ENCODE measurements at places on chromosomes 11 and 22.

DNA sequence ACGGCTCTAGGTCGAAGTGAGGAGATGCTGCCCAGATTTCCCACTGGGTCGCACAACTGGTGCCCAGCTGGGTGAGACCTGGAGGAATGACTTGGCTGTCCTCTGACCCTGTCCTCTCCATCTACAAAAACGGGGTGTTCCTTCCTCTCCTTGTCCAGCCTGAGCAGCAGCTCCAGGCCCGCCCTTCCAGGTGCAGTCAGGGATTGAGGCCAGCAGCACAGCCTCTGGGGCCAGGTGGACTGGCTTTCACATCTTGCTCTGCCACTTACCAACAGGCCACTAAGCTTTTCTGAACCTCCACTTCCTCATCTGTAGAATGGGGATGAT is 91.7 kb upstream of the LMO1 start:
- DNase-seq = no peak

- DNase-seq = no peak
Measured at GRCh38 chr11:128323381-128323780, 264.0 kb downstream of the ETS1 start.

DNA sequence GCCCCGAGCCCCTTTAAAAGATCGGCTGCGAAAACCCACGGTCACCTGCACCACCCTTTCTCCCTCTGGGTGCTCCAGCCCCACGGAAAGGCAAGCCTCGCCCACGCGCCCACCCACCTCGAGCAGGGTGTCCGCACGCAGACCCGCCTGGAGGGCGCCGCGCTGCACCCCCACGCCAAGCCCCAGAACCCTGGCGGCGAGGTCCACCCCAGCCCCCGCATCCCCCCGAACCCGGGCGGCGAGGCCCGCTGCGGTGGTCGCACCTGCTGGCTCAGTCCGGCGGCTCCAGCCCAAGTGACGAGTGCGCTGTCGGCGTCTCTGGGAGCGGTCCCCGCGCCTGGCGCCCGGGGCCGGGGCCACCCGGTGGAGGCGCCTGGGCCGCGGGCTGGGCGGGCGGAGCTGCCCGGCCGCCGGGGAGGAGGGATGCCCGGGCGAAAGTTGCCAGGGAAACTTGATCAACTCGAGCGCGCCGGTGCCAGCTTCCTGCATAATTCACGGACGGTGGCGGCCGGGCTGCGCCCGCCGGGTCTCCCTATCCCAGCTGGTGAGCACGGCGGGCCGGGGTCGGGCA is 1.1 kb downstream of the SHANK2 start:
- DNase-seq = no peak

DNA sequence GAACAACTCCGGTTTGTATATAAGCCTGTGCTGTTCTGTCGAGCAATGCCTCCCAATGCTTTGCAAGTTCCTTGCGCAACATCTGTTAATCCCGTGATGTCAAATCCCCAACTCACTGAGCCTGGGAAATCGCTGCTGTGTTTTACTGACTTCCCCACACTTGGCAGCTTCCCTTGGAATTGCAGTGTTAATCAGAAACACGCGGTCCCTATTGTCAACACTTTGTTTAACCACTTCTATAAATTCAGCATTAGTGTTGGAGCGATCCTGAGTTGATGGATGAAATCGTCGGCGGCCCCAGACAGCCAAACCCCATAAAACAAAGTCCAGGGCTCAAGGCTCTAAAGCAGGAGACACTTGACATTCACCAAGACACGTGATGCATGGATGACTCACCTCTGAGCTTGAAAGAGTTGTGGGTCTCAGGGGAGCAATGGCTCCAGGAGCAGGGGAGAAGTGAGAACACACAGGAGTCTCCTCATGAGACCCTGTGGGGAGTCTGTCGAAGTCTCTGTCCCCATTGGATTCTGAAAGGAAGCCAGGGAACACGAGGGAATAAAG is 555.3 kb downstream of the MIAT start:
- no peak for DNase-seq

DNA sequence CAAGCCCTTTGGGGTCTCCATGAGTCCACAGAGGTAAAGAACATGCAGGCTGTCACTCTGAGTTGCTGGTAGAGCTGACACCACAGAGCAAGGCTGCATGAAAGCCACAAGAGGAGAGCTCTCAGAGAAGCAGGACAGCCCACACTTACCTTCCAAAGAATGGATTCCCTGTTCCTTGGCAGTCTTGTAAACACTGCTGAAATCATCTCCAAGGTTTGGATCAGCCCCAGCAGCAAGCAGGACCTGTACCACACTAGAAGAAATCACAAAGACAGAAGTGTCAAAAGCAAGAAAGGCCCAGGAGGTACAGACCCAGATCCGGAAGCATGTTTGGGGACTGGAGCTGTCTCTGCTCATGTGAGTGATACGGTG is 54.2 kb downstream of the CLPB start:
- DNase-seq = no peak

- DNase-seq = no peak
Measured at GRCh38 chr22:28116219-28116673, 197.2 kb upstream of the PITPNB start.

- DNase-seq = no peak
Measured at GRCh38 chr11:119310682-119311052, 6.3 kb downstream of the MCAM start.

DNA sequence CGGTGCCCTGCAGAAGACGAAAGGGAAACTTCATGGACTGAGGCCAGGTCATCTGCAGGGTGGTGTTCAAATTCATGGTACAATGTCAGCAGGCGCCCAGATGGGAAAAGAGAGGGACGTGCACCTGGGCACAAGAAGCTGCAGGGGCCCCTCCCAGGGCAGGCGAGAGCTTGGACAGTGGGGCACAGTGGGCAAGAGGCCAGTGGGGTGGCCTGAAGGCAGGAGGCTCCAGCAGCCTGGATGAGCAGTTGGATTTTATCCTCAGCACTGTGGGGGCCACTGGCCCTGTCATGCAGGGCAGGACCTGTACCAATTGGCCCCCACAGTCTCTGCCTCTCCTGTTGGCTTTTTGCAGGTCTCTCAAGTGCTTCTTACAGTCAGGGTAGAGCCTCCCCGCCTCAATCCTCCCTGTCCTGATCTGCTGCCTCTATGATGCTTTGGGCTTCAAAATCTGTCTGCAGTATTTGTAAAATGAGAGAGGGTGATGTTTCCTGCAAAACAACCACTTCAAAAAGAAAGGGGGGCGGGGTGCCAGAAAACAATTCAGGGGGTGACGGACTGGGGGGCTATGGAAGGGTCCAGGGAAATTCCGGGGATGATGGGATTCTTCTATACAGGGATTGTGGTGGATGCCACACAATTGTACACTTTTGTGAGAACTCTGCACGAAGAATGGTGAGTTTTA is 1.7 kb upstream of the BID start:
- no peak for DNase-seq

- no peak for DNase-seq
Measured at GRCh38 chr11:111910676-111911562, 651 bp downstream of the CRYAB start.

Measured in activated CD8-positive, alpha-beta memory T cell treated with anti-CD3 and anti-CD28 coated beads for 1 hour (primary cell).